ENCODE measurements at places on chromosomes 2 and 18. TPM values are rescaled to one million over a fixed set of nuclear protein-coding genes. Genes with fewer than 3 reads are reported as not detected.

DNA sequence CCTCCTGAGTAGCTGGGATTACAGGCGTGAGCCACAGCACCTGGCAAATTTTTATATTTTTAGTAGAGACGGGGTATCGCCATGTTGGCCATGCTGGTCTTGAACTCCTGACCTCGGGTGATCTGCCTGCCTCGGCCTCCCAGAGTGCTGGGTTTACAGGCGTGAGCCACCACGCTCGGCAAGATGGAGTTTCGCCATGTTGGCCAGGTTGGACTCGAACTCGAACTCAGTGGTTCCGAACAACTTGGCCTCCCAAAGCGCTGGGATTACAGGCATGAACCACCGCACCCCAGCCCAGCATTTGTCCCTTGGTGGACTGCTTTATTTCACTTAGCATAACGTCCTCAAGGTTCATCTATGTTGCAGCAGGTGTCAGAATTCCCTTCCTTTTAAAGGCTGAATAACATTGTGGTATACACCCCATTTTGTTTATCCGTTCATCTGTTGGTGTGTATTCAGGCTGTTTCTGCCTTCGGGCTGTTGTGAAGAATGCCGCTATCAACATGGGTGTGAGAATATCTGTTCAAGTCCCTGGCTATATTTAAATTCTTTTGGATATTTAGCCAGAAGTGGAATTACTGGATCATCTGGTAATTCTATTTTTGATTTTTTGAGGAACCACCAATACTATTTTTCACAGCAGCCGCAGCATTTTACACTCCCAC is 1.2 kb upstream of the CENPA start:
- DNase-seq = no peak

EML4 gene
- 31.2 TPM for total RNA-seq

CD226 gene
- 2.6 TPM for total RNA-seq

GRCh38 chr2:242043538-242044312 is 174.2 kb downstream of the RTP5 start:
- no peak for DNase-seq

FAP gene
- 8.7 TPM for total RNA-seq

Data from MCF 10A (cell line).